ENCODE measurements at places on chromosomes 6 and 20. TPM values are rescaled to one million over a fixed set of nuclear protein-coding genes. Genes with fewer than 3 reads are reported as not detected.

DNA sequence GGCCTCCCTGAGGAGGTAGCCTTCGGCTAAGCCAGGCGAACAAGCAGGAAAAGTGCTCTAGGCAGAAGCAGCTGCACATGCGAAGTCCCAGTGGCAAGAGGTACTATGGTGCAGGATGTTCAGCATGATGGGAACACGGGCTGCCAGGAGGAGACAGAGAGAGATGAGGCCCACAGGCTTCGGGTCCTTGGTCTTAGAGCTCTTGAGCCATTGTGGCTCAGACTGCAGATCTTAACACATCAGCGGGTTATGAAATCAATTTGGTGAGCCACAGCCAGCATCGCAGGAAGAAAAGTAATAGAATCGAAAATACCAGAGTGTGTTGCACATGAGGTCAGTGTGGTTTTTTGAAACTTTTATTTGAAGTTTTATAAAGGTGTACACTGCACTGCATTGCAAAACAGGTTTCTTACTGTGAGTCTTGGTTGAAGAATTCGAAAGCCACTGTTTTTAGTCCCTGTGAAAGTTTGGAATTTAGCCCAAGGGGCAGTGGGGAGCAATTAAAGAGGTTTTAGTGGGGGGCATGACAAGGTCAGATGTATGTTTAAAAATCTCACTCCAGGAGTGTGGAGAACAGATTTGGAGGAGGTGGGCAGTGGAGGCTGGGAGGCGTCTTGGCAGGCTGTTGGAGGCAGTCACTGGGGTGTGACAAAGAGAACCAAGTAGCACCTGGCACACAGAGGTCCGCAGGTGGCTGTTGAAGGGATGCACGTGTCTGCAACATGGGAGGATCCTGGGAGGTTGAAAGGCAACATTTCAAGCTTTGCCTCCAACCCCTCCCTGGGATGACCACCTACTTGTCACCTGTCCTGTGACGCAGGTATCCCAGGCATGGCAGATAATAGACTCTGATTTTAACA, 69.3 kb downstream of the EYA2 start:
- DNase-seq, result no peak
- no peak overlapping the region for H3K27ac ChIP-seq
- H3K36me3 ChIP-seq, result peaks cover 4% of the 10 kb centered on the region
- no peaks in the 10 kb centered on the region for H3K4me1 ChIP-seq
- no peaks in the 10 kb centered on the region for H3K27me3 ChIP-seq

GRCh38 chr6:155402656-155403304, 52.9 kb downstream of the NOX3 start:
- no peak overlapping the region for H3K27ac ChIP-seq
- H3K4me1 ChIP-seq, result no peaks in the 10 kb centered on the region
- no peaks in the 10 kb centered on the region for H3K36me3 ChIP-seq
- no peak for DNase-seq
- H3K4me3 ChIP-seq, result no peak overlapping the region
- H3K27me3 ChIP-seq, result no peaks in the 10 kb centered on the region

- no peak overlapping the region for H3K4me3 ChIP-seq
- H3K36me3 ChIP-seq, result no peaks in the 10 kb centered on the region
- peaks cover 30% of the 10 kb centered on the region for H3K27me3 ChIP-seq
- no peak for DNase-seq
These were observed 43.7 kb upstream of the BPIFA2 start for GRCh38 chr20:33124261-33124660.

- no peaks in the 10 kb centered on the region for H3K4me1 ChIP-seq
- no peak overlapping the region for H3K4me3 ChIP-seq
- H3K27ac ChIP-seq, result no peak overlapping the region
These were observed 59.4 kb downstream of the NPEPL1 start for GRCh38 chr20:58751979-58752378.

KCNB1 gene
- total RNA-seq, result 55.5 TPM

- H3K27me3 ChIP-seq, result no peaks in the 10 kb centered on the region
- DNase-seq, result no peak
- H3K27ac ChIP-seq, result peak overlapping the region; percentile 20
These were observed 158.8 kb downstream of the KIF6 start for GRCh38 chr6:39566456-39566855.

- H3K27me3 ChIP-seq, result no peaks in the 10 kb centered on the region
- H3K36me3 ChIP-seq, result no peaks in the 10 kb centered on the region
- DNase-seq, result no peak
- H3K4me1 ChIP-seq, result peaks cover 10% of the 10 kb centered on the region
These were observed 88.9 kb upstream of the ELOVL5 start for GRCh38 chr6:53437557-53438202.

IL17A gene
- total RNA-seq, result not detected

DNA sequence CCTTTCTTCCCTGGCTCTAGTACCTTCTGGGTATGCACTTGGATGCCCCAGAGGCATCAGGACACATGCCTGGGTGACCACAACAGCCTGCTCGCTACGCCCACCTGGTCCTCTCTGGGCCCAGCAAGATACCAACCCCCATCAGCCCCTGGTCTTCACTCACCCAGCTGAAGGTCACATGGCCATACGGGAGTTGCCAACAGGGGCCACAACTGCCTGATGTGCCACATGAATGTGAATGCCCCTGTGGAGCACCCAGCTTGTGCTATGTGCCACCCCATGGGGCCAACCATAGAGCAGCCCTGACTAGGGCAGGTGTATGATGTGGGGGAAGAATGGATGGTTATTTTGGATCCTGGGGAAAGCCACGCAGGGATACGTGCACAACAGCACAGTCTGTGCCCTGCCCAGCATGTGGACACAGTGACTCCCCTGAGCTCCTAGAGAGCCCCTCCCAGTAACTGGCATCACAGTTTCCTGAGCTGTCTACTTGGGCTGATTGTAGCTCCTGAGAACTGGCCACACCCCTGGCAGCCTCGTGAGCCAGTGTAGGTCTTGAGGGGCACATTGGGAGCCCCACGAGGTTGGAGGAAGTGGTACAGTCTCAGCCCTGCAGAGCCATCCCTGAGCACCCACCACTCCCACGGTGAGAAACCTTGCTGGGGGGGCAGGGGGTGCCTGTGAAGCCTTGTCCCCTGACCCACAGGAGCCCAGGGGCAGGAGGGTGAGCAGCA, 10.5 kb upstream of the PCMTD2 start:
- peaks cover 3% of the 10 kb centered on the region for H3K27me3 ChIP-seq
- no peak for DNase-seq
- H3K36me3 ChIP-seq, result no peaks in the 10 kb centered on the region
